Naive thymus-derived CD4-positive, alpha-beta T cell (primary cell): ENCODE measurements at places on chromosomes 1 and 21.

GRCh38 chr1:19563324-19564097 lies 78.2 kb upstream of the CAPZB start:
- no peak for DNase-seq

DNA sequence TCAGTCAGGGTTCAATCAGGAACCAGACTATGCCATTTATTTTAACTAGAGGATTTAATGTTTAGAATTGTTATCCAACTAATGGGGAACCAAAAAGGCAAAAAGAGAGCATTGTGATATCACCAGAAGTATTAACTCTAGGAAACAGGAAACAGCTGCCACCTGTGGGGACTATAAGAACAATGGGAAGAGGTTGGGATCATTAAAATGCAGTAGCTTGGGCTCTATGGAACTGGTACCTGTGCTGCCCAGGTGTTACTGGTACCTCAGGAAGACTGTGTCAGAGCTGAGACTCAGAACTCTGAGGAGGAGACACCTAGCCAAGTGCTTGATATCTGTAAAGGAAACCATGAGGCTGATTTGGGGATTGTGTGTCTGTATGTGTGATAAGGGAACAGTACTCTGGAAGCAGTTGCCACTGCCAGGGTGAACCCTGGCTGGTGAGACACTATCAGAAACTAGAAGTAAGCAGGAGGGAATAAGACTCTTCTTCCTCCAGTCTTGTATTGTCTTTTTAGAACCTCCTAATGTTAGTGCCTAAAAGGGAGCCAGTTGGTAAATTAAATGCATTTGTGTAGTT lies 49.4 kb downstream of the MAN1A2 start:
- no peak for DNase-seq

DNA sequence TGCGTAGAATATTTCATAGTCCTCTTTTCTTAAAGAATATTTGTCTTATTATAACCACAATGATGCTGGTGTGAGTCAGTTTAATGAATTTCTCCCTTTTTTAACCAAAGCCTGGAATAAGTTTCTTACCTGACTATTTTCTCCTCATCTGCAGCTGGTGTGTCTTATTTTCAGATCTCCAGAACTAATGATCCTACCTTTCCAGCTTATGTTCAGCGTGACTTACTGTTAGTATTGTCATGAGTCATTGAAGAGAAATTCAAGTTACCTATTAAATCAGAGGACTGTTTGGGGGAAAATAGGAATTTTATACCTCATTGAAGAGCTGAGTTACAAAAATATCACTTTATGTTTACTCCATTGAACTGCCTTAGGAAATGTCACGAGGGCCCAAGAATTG lies 482.1 kb downstream of the RWDD3 start:
- no peak for DNase-seq

GRCh38 chr1:43237121-43237520 lies 32.7 kb upstream of the TMEM125 start:
- no peak for DNase-seq

DNA sequence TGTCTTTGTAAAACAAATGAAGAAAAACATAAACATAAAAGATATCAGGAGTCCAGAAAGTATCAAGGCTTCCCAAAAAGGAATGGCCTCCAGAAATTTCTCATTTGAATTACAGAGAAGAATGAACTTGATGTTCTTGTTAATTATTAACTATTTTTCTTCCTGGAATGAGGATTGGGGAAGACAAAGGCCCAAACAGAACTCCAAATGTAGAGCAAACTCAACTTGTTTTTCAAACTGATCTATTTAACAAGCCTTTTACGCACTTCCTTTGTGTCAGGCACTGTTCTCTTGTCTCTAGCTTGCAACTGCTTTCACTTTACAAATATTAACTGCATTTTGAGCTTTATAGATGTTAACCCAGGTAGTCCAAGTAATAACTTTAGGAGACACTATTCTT lies 45.5 kb downstream of the LAMC2 start:
- DNase-seq = no peak

GRCh38 chr1:209430107-209430506 lies 153.4 kb upstream of the CAMK1G start:
- DNase-seq = no peak

- DNase-seq = no peak
Observed at GRCh38 chr21:23401278-23401677, 2206.0 kb downstream of the MRPL39 start.

GRCh38 chr1:27887215-27888021 lies 15.1 kb downstream of the THEMIS2 start:
- DNase-seq = peak; percentile 38

DNA sequence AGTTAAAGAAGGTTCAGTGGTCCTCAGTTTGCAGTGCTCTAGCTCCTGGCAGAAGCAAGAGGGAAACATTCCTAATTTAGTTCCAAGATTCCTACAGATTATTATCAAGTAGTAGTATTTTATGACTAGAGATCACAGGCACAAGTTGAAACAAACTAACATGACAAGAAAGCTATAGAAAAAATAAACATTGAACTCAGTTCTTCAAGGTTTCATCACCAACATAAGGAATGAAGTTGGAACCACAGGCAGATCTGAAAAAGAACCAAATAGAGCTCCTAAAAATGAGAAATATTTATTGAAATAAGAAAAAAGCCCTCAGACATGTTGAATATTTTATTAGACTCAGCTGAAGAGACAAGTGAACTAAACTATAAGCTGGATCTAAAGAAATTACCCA lies 40.6 kb downstream of the PDC start:
- DNase-seq = no peak

DNA sequence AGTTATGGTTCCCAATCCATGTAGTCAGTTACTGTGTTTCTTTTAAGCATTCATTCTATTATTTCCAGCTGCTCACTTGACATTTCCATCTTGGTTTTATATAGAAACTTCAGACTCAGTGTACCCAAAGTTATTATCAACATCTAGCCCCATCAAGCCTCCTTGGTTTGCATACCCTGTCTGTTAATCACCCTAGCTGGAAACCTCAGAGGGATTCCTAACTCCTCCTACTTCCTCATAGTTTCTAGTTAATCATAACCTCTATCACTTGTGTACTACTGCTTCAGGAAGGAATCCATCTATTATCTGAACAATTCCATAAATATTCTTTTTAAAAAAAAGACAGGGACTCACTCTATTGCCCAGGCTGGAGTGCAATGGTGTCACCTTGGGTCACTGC lies 293.3 kb downstream of the SDCCAG8 start:
- DNase-seq = no peak

DNA sequence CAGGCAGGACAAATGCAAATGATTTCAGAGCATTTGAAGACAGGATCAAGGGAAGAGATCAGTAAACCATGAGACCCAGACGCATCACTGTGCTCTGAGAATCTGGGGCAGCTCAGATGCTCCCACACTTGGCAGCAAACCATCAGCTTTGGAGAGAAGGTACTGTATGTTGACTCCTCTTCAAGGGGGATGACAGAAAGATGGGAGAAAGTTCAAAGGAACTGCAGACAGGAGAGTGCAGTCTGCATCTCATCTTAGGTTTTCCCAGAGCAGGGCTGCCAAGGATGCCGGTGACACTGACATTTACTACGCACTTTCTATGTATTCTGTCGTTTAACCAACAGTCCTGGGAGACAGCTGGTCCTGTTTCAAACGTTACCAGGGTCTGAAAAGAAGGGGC lies 35.8 kb downstream of the OLFML2B start:
- no peak for DNase-seq

- DNase-seq = no peak
Observed at GRCh38 chr1:162951553-162952315, 90.8 kb upstream of the CCDC190 start.

GRCh38 chr1:118257946-118258345 lies 72.9 kb upstream of the SPAG17 start:
- DNase-seq = no peak

DNA sequence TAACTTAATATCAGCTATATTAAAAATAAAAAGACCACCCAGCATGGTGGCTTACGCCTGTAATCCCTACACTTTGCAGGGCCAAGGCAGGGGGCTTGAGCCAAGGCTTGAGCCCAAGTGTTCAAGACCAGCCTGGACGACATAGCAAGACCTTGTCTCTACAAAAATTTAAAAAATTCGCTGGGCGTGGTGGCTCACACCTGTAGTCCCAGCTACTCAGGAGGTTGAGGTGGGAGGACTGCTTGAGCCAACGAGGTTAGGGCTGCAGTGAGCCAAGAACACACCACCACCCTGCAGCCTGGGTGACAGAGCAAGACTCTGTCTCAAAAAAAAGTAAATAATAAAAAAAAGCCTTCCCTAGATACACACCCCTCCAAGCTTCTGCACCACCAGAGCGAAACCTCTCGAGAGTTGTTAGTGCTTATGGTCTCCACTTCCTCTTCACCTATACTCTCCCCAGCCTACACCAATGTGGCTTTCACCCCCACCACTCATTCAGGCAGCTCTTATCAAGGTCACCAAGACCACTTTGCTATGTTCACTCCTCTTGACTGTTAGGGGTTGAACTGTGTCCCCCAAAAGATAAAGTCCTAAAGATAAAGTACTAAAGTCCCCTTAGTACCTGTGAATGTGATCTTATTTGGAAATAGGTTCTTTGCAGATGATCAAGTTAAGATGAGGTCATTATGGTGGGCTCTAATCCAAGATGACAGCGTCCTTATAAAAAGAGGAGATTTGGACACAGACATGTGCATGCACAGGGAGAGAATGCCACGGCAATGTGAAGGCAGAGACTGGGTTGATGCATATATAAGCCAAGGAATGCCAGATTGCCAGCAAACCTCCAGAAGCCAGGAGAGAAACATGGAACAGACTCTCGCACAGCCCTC lies 6.8 kb upstream of the PPP1R15B start:
- DNase-seq = no peak

DNA sequence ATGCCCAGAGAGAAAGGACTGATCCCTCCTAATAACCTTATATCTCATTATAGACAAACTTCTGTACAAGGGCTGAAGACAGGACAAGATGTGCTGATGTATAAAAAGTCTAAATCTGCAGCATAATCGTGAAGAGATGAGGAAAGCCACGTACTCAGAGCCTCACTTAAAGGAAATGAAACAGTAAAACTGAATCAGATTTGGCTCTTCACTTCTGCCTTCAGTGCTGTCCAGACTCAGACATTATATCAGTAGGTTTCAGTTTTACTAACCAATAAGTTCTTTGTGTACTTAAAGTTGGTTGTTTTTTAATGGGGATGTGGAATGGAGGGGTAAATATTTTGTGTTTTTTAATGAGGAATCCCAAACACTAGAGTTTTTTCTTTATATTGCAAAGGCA lies 45.3 kb upstream of the RGS1 start:
- DNase-seq = no peak

GRCh38 chr1:23149114-23149513 lies 19.5 kb downstream of the LUZP1 start:
- DNase-seq = no peak

DNA sequence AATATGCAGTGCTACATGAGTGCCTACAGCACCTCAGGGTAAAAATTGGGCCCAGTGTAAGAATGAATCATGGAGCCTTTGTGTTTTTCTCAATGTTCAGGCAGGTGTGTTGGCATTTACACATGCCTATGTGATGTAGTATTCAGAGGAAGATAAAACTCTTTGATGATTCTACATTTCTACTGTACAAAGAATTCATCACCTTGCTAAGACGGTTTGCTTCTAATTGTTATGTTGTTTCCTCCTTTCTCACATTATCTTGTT lies 867.3 kb downstream of the TTLL7 start:
- no peak for DNase-seq

DNA sequence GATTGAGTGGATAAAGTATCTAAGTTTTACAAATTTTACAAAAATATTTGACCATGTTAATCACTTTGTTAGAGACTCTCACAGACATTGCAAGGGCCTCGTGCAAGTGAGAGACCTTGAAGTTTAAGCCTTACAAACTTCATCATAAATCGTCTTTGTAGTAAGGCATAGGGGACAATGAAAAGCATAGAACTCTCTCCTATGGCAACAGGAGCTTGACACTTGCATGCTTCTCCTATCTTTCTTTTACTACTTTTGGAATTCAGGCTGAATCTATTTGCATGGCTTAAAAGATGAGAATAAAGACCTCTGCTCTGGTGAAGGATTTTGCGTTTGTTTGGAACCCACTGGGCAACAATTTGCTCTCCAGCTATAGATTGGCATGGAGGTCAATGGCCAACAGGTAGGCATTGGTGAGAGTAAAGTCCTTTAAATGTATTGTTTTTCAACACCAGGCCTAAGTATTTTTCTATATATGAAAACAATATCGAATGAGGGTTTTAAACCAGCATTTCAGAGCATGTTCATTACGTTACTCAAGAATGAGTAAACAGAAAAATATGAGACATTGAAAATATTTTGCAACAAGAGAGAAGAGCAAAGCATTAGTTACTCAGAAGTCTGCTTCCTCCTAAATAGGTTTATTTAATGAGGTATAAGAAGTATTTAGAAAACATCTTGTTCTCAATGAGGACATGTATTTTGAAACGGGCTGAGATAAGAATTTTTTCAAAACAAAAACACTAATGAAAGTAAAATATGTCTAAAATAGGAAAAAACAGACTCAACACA lies 192.2 kb downstream of the TGFB2 start:
- DNase-seq = no peak

DNA sequence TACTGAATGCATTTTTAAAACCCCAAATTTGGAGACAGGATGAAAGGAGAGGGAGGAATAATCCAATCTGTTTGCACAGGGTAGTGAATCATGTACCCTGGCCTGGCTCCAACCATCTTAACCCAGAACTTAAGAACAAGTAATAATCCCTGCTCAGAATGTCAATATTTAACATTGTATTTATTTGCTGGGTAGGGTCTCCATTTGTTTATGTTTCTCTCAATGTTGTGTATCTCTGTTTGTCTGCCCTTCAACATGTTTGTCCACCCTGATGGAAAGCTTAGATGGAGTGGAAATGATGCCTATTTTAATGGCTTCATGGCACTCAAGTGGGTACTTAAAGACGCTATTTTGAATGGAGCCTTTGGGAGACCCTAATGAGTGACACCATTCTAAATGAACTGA lies 54.4 kb upstream of the CDC42BPA start:
- DNase-seq = no peak

- DNase-seq = no peak
Observed at GRCh38 chr1:29275435-29275834, 39.1 kb downstream of the PTPRU start.

- DNase-seq = no peak
Observed at GRCh38 chr1:181062836-181063428, 25.6 kb upstream of the IER5 start.

GRCh38 chr1:8821084-8821483 lies 3.6 kb upstream of the RERE start:
- DNase-seq = no peak

GRCh38 chr1:178960482-178961240 lies 65.0 kb upstream of the FAM20B start:
- DNase-seq = no peak
